Colonic mucosa (tissue), 4 donors: ENCODE measurements at places on chromosomes 13 and 19.
A peak's percentile ranks its signal among the peaks of the same experiment; 100 is the strongest.

DNA sequence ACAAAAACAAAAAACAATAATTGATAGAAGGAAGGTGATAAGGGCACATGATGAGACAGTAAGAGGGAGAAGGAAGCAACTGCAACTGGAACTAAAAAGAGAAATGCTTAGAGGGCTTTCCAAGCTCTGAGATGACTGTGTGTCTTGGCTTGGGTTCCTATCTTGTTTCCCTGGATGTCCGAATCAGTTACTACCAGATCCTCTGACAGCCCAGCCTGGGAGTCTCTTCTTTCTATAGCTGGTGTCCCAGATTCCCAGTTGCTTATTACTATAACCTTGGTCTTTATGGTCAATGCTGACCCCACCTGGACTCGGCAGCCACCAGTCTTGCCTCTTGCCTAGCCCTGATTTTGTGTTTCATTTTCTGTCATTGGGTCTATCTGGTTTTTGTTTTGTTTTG lies 116.4 kb downstream of the RFC3 start:
- DNase-seq, result no peak

- no peak for DNase-seq
Measured at GRCh38 chr19:16473875-16474392, 2.2 kb upstream of the EPS15L1 start.

DNA sequence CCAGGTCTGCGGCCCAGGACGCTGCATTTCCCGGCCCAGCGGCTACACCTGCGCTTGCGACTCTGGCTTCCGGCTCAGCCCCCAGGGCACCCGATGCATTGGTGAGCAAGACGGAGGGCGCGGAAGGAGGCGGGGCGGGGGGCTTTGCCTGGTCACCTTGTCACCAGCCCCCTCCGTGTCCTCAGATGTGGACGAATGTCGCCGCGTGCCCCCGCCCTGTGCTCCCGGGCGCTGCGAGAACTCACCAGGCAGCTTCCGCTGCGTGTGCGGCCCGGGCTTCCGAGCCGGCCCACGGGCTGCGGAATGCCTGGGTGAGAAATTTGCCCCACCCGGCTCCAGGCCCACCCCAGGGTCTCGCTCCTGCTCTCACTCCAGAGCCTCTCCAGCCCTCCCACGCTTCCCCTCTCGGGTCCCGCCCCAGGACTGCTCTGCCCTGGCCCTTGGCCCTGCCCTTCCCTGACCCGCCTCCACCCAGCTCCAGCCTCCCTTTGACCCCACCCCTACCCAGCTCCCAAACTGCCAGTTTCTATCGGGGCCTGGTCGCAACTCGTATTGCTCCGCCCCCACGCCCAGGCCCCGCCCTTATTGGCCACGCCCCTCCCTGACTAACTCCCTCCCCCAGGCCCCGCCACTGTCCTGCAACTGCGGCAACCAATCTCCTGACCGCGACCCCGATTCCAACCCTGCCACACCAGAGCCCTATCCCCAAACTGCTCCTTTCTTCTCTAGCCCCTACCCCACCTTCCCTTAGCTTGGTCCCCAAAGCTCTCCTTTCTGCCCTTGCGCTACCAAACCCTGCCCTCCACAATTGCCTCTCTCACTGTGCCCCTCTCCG lies 8.6 kb downstream of the LTBP4 start:
- peak; percentile 98 for DNase-seq

DNA sequence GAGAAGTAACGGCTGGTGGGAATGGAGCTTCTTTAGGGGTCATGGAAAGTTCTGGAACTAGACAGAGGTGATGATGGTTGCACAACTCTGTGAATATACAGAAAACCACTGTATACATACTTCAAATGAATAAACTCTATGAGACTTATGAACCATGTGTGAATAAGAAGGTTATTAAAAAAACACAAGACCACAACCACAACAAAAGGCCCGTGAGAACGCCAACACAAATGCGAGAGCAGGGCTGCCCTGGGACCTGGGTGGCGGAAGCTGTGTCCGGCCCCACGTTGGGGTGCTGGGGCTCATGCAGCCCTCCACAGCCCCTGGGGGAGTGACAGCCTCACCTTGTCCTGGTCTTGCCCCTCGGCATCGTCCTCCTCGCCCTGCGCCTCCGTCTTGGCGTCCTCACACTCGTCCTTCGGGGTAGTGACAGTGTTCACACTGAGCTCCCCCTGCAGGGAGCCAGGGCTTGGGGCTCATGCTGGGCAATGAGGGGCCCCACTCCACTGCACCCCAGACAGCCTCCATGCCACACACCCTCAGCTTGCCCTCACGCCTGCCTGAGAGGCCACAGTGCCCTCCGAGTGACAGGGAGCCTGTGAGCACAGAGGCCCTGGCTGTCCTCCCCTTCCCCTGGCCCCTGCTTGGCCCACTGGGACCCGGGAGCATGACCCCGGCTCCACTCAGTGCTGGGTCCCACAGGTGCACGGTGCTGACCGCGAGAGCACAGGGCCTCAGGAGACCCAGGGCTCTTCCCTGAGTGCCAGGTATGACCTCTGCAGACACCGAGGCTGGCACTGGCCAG lies 16.0 kb downstream of the IZUMO4 start:
- DNase-seq, result no peak

DNA sequence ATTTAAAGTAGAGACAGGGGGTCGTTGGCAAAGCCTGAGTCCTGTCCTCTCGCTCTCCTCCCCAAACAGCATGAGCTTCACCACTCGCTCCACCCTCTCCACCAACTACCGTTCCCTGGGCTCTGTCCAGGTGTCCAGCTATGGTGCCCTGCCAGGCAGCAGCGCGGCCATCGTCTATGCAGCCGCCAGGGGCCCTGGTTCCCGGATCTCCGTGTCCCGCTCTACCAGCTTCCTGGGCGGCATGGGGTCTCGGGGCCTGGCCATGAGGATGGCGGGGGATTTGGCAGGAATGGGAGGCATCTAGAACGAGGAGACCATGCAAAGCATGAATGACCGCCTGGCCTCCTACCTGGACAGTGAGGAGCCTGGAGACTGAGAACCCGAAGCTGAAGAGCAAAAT lies 1117.2 kb upstream of the MIR17HG start:
- no peak for DNase-seq

DNA sequence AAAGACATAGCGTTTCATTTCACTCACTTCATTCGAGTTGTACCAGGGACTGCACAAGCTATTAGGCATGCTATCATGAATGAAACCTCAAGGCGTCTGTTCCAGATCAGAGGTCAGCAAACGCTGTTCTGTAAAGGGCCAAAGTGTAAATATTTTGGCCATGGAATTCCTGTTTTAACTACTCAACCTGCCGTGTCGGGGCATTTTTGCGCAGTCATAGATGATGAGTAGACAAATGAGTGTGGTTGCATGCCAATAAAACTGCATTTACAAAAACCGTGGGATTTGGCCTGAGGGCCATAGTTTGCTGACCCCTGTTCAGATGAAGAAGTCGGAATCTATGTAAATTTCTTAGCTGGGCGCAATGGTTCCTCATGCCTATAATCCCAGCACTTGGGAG lies 6.5 kb downstream of the INSR start:
- no peak for DNase-seq

DNA sequence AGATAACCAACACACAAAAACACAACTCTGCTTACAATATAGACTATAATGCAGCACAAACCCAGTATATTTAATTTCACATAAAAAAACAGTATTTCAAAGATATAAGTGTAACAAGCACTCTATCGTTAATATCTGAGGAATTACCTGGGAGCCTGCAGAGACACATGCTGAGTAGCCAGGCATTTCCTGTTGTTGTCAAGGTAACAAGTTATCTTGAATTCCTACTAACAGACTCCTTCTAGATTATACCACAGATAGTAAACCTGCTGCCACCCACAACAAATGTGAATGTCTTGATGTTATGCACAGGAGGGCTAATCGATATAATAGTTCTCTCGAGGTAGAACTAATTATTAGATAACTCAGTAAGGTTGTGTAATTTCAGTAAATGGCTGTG lies 826.0 kb upstream of the PRR20A start:
- DNase-seq, result no peak

DNA sequence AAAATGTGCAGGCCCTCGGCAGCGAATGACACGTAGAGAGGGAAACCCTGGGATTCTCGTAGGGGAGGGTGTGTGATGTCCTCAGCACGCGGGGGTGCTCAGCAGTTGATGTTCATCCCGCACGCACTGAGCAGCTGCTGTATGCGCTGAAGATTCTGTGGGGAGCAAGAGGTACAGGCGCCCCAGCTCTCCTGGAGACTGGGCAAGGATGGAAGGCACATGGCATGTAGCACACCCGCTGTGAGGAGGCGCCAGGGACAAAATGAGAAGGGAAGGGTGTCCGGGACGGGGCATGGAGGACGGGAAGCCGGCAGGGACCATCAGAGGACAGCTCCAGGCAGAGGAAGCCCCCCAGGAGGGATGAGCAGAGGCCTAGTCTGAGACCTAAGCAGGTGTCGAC lies 15.4 kb downstream of the ATP11A start:
- DNase-seq, result no peak

DNA sequence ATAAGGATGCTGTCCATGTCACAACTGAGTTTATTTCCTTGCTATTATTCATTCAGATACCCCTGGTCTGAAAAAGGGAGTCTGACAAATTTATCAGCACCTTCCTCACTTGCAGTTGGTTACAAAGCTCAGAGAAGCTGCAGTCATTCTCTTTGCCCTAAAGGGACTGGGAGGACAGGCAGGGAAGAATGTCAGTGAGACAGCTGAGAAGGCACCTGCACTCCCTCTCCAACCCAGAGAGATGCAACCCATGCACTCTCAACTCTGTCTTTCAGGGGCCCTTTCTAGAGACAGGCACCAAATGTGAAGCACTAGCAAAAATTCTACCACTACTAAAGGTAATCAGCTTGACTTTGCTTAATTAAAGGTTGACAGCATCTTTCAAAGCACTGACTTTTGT lies 83.3 kb downstream of the CRYL1 start:
- no peak for DNase-seq
